Stimulated activated CD8-positive, alpha-beta memory T cell treated with anti-CD3 and anti-CD28 coated beads, Interleukin-15, amount 100 ng/mL, for 24 hours (primary cell): ENCODE measurements at places on chromosomes 5 and 9.

DNA sequence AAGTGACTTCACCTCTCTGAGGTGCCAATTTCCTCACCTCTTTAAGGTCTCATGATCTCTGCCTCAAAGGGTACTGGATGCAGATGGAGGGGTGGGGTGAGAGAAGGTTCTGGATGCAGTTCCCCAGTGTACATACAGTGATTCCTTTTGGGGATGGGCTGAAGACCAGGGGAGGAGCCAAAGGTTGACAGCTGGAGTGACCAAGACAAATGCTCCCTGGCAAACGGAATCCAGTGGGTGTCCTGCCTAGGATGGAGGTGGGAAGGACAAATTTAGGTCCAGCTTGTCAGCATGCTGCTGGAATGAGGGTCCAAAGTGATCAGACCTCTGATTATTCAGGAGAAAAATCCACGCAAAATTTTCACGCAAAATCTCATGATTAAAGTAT is 7.3 kb upstream of the LMX1B start:
- no peak for DNase-seq

DNA sequence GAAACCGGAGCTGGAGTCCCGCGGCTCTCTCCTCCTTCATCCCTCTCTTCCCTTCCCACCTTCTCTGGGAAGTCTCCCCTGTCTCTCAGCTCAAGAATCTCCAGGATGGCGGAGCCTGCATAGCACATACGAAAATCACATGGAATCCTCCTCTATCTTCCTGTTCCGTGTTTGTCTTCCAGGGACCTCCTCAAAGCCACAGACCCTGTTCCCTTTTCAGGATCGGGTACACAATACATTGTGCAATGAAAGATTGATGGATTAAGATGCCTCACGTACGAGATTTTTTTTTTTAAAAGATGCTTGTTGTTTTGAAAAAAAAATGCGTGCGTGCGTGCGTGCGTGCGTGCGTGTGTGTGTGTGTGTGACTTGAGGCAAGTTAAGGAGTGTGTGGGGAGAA is 46.6 kb upstream of the OLFM1 start:
- no peak for DNase-seq

DNA sequence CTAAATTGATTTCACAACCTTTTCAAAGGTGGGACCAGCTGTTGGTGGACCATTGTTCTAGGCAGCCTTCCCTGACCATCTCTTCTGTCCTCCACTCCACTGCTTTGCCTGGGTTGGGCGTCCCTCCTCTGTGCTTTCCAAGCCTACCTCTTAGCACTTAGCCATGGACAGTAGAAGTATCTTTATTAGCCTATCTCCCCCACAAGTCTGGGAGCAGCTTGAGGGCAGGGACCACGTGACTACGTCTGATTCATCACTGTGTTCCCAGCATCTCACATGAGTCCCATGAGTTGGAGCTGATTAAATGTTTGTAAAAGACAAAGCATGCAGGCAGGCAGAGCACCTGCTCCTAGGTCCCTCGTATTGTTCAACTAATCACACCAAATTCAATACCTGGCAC is 20.9 kb downstream of the MORN5 start:
- no peak for DNase-seq

- DNase-seq, result no peak
Observed at GRCh38 chr5:93117751-93118531, 463.1 kb downstream of the NR2F1-AS1 start.

- no peak for DNase-seq
Observed at GRCh38 chr5:52521236-52521635, 266.5 kb upstream of the ITGA1 start.

DNA sequence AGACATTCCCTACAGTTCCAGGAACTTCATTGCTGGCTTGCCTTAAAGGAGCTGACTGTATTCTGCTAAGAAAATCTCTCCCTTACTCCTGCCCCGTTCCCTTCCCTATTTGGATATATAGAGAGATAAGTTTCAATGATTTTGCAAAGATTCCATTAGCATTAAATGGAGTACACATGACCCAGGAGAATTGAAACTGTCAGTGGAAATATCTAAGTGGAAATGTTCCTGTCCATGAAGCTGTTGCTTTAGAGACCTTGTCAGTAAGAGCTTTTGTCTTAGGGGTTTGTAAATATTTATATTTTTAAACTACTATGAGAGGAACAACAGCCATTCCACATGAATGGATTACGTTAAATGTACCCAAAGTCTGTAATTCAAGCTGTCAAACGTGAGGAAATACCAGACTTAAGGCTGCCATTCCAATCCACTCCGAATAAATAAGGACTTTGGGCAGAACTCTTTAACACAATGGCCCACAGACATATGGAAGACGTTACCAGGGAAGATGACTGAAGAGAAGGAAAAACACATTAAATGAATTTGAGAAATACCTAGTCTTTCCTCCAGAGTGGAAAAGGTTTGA is 387.1 kb upstream of the PAPPA start:
- no peak for DNase-seq

DNA sequence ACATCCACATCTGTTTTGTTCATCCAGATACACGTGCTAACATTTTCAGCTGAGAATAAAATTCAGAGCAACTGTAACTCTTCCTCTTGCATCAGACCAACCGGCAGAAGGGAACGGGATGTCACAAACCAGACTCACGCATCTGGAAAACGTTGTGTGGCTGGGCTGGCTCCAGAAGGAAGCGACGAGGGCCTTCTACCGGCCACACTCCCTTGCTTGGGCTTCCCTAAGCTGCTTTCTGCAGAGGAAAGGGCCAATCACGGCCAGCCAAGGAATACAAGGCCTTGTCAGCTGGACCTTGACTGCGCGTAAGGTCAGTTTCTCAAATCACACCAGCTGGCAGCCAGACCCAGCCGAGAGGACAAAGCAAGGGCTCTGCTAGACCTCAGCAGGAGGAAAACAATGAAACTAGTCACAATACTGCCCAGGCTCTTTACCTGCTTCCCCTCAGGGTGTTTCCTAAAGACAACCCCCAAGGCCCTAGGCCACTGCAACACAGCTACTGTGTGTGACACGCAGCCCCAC is 106.1 kb downstream of the THBS4 start:
- no peak for DNase-seq

DNA sequence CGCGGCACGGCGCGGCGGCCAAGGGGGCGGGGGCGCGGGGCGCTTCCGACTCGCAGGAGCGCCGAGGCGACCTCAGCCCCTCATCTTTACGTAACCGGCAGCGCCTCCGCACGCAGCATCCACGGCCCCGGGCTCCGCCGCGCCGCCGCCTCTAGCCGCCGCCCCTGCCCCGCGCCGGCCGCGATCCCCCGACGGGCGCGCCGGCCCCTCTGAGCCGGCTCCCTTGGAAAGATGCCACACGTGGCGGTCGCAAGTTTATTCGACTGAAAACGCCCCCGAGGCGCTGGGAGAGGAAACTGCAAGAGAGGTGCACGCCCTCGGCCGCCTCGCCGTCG is 1.0 kb downstream of the KLF9 start:
- peak; percentile 26 for DNase-seq

DNA sequence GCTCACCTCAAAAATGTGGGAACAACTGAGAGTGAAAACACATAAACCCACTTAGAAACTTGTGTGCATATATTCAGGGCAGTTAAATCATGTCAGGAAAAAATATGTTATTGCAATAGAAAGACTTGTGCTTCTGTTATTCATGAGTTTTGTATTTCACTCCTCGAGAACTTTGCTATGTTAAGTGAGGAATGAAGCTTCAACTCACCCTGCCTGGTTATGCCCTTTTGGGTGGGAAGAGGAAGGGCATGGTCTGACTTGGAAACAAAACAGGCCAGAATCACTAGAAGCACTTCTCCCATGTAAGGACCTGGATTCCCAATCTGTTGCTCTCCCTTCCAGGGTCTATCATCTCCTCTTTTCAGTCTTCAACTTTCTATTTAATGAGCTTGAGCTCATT is 14.5 kb downstream of the SLC27A6 start:
- DNase-seq, result no peak

DNA sequence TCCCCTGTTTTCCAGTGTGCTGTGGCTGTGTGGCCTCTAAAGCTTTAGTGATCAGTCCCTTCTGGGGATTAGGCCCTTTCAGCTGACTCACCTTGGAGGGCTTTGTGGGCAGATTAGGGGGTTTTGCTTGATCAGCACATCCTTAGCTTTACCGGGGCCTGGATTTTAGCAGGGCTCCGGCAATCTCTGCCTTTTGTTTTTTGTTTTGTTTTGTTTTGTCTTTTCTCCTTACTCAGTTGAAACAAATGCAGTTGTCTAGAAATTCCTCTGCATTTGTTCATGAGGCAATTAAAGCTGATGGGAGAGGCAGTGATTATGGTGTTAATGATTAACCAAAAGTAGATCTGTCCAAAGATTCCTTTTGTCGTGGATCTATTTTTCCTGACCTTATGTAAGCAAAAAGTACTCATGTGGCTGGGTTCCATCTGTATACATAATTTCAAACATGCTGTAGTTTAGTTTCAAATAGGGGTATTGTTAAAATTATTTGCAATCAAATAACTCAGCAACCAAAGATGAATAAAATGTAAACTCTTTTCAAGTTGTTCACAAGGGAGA is 5.2 kb upstream of the TDRD7 start:
- no peak for DNase-seq

DNA sequence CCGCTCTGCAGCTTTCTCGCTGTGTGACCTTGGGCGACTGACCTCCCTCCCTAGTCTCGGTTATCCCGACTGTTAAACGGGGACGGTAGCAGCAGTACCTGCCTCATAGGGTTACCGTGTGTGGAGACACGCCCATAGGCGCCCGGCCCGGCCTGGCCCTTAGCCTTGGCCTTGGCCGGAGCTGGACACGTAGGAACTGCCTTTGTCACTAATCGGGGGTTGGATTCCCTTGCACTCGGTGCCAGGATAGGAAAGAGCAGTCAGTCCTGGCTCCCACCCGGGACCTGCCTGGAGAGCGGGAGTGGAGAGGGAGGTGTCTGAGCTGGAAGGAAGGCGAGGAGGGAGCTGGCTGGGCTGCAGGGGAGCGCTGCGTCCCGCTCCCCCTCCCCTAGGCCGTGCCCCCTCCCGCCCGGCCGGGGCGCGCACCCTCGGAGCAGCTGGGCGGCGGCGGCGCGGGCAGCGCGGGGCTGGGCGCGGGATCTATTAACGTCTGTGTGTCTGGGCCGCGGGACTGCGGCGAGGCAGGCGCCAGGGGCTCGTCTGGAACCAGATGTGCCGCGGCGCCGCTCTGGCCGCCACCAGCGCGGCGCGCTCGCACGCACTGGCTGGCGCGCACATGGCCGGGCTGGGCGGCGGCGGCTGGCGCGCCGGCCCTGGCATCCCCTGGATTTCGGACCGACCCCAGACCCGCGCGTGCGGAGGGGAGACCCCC is 31.7 kb downstream of the PRRX2 start:
- DNase-seq, result no peak

- DNase-seq, result no peak
Observed at GRCh38 chr5:177087398-177088005, 787 bp downstream of the FGFR4 start.

GRCh38 chr9:3401221-3401954 is 124.4 kb downstream of the RFX3 start:
- DNase-seq, result no peak

DNA sequence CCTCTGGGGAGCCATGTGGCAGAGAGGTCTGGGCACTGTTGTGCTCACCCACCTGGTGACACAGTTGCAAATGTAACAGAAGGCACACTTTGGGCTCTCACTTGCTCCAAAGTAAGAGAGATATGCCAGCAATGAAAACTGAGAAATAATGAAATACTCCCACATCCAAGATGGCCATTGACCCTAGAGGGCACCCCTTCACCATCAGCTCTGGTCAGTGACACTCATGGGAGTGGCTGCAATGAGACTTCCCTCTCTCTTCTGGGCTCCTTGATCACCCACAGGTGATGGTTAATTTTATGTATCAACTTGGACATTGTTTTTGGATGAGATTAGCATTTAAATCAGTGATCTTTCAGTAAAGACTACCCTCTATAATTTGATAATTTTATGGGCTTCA is 248.4 kb downstream of the CDH12 start:
- DNase-seq, result no peak

DNA sequence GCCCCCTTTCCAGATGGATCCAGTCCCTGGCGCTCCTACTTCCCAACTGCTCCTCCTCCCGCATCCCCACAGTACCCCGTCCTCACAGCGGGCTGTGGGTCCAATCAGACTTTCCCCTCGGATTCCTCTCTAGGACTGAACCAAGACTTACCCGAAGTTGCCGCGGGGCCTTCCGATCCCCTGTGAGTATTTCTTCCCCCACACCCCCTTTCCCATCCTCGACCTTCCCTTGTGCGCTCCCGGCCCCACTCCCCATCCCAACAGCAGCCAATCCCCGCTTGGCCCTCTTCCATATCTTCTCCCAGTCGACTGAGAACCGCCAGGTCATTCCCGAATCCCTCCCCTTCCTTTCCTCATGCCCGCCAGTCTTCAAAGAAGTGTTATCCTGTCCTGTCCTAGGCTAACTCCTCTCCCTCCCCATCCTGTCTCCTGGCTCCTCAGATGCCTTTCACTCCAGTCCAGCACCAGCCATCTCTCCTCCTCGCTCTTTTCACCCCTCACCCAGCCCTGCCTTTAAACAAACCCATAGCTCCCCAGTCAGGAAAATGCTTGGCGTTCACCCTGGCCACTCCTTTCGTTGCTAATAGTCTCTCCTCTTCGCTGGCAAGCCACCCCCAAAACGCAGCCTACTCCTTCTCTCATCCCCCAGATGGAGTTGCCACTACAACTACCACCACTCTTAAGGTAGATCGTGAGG is 646 bp downstream of the SWI5 start:
- DNase-seq, result no peak

DNA sequence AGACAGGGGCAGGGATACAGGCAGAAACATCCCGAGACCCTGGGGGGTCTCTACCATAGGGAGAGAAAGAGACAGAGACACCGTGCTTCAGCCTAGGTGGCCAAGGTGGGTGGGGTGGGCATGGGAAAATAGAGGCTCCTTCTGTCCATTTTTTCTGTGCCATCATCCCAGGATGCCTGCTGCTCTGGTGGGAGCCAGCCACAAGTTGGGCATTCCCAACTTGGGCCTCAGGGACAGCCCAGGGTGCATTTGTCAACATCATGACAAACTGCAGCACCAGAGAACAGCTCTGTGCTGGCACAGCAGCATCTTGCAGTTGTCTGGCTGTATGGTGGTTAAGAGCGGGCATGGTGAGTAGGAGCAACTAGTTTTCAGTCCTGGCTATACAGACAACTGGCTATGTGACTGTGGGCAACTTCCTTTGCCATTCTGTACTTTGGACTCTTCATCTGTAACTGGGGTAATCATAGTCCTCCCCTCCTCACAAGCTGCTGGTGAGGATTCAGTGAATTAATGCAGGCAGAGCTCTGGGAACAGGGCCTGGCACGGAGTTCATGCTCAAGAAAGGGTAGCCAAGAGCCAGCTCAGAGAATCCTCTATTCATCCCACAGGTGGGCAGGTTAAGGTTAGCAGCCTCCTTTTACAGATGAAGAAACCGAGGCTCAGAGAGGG is 100.4 kb downstream of the RGS3 start:
- DNase-seq, result no peak

DNA sequence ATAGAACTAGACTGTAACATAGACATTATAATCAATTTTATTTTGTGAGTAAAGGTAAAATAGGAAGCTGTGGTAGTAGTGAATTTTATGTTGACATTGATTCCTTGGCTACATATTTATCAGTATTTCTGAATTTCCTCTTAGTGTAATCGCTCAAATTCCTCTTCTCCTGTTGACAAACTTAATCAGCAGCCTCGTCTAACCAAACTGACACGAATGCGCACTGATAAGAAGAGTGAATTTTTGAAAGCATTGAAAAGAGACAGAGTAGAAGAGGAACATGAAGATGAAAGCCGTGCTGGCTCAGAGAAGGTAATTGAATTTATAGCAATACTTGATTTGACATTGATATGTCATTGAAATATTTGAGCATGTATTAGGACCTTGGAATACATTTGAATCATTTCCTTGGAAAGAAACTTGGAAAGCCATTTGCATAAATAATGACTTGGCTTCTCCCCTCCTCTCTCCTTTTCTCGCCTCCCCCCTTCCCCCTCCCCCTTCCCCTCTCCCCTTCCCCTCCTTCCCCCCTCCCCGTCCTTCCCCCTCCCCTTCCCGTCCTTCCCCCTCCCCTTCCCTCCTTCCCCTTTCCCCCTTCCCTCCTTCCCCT is 75.5 kb downstream of the GPBP1 start:
- DNase-seq, result no peak
